ENCODE measurements at places on chromosomes 4 and X.
A peak's percentile ranks its signal among the peaks of the same experiment; 100 is the strongest.

GRCh38 chr4:99022566-99022965 is 27.0 kb downstream of the METAP1 start:
- no peak overlapping the region for H3K4me3 ChIP-seq
- H3K4me1 ChIP-seq: no peaks in the 10 kb centered on the region
- no peak for DNase-seq
- H3K27me3 ChIP-seq: no peaks in the 10 kb centered on the region
- H3K36me3 ChIP-seq: peaks cover 6% of the 10 kb centered on the region

- no peaks in the 10 kb centered on the region for H3K27me3 ChIP-seq
- peak overlapping the region; percentile 86 for H3K27ac ChIP-seq
- no peak for DNase-seq
- peaks cover 21% of the 10 kb centered on the region for H3K4me1 ChIP-seq
- H3K4me3 ChIP-seq: no peak overlapping the region
- H3K36me3 ChIP-seq: no peaks in the 10 kb centered on the region
These were observed 395.5 kb downstream of the ARHGAP24 start for GRCh38 chr4:85870298-85871083.

- no peaks in the 10 kb centered on the region for H3K27me3 ChIP-seq
- DNase-seq: no peak
- no peaks in the 10 kb centered on the region for H3K36me3 ChIP-seq
- no peaks in the 10 kb centered on the region for H3K4me1 ChIP-seq
- H3K27ac ChIP-seq: no peak overlapping the region
These were observed 75.7 kb downstream of the SH2D1A start for GRCh38 chrX:124421898-124422655.

DNA sequence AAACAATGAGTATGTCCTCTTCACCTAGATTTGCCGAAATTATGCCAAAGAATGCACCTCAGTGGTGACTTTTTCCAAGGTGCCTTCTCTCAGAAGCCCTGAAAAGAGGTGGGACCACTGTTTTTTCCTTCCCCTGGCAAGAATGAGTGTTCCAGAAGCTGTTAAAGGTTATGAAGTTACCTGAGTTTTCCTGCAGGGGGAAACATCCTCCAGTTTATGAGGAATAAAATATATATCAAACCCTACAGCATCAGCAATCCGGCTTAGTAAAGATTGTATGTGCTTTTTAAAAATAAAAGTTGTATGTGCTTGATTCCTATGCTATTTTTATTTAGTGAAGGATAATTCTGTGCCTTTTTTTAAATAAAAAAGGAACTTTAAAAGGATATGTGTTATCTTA is 73.3 kb downstream of the RBM46 start:
- H3K36me3 ChIP-seq: no peaks in the 10 kb centered on the region
- no peaks in the 10 kb centered on the region for H3K4me1 ChIP-seq
- no peak for DNase-seq
- H3K27me3 ChIP-seq: no peaks in the 10 kb centered on the region
- H3K27ac ChIP-seq: no peak overlapping the region

- DNase-seq: no peak
- H3K4me1 ChIP-seq: no peaks in the 10 kb centered on the region
- no peaks in the 10 kb centered on the region for H3K36me3 ChIP-seq
- H3K4me3 ChIP-seq: no peak overlapping the region
- H3K27me3 ChIP-seq: no peaks in the 10 kb centered on the region
These were observed 30.1 kb upstream of the SCOC start for GRCh38 chr4:140343303-140343702.

- no peaks in the 10 kb centered on the region for H3K27me3 ChIP-seq
- H3K4me3 ChIP-seq: no peak overlapping the region
- peak; percentile 37 for DNase-seq
- peaks cover 74% of the 10 kb centered on the region for H3K4me1 ChIP-seq
These were observed 99.8 kb downstream of the ARHGAP10 start for GRCh38 chr4:147831551-147832171.

DNA sequence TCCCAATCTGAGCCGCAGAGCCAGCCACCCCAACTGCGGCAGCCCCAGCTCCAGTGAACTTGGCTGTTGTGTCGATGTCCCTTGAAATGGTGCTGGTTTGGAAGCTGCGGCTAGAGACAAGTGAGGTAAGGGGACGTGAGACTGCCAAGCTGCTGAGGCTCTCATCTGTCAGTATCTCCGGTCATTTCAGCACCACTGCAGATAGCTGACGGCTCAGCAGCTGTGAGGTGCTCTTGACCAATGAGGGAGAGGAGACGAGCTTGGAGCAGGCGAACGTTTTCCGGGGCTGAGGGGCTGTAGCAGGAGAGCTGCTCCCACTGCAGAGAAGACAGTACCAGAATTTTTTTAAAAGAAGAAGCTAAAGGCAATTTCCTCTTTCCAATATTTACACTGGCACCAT is 175.5 kb upstream of the CASK start:
- DNase-seq: no peak
- no peaks in the 10 kb centered on the region for H3K36me3 ChIP-seq
- H3K27ac ChIP-seq: no peak overlapping the region
- no peaks in the 10 kb centered on the region for H3K27me3 ChIP-seq

GRCh38 chr4:3651267-3651845 is 114.8 kb upstream of the ADRA2C start:
- H3K36me3 ChIP-seq: no peaks in the 10 kb centered on the region
- no peak overlapping the region for H3K27ac ChIP-seq
- DNase-seq: no peak
- H3K4me3 ChIP-seq: no peak overlapping the region
- H3K27me3 ChIP-seq: no peaks in the 10 kb centered on the region

- peaks cover 40% of the 10 kb centered on the region for H3K4me1 ChIP-seq
- peak overlapping the region; percentile 81 for H3K27ac ChIP-seq
- no peak for DNase-seq
- H3K36me3 ChIP-seq: no peaks in the 10 kb centered on the region
These were observed 426.4 kb downstream of the PDGFC start for GRCh38 chr4:156545003-156545785.

GRCh38 chrX:2526390-2526789 is 25.6 kb upstream of the DHRSX start:
- H3K4me1 ChIP-seq: no peaks in the 10 kb centered on the region
- H3K4me3 ChIP-seq: no peak overlapping the region
- H3K27ac ChIP-seq: no peak overlapping the region

GRCh38 chrX:270848-271367 is 10.3 kb upstream of the PLCXD1 start:
- H3K27me3 ChIP-seq: no peaks in the 10 kb centered on the region
- H3K36me3 ChIP-seq: no peaks in the 10 kb centered on the region
- H3K4me3 ChIP-seq: no peak overlapping the region
- no peak overlapping the region for H3K27ac ChIP-seq
- peak; percentile 53 for DNase-seq

DNA sequence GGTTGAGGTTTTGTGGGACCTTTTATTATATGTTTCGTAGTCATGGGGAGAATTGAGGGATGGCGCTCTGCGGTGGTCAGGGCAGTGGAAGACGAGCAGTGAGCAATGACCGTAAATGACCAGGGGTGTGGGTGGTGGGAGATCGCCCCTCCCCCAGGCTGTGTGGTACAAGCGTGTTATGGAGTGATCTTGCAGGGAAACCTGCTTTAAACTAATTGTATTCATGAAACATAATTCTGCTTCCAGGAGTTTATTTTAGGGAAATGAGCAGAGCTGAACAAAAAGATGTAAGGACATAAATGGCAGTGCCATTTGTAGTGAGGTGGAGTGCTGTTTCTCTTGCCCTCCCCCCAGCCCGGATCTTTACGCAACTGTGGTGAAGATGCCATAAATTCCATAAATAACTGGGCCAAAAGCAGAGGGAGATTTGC is 20.2 kb downstream of the GYG2 start:
- H3K4me1 ChIP-seq: no peaks in the 10 kb centered on the region
- H3K4me3 ChIP-seq: no peak overlapping the region
- no peak overlapping the region for H3K27ac ChIP-seq
- DNase-seq: no peak

GRCh38 chr4:7384003-7384928 is 50.5 kb downstream of the PSAPL1 start:
- no peaks in the 10 kb centered on the region for H3K4me1 ChIP-seq
- no peak overlapping the region for H3K4me3 ChIP-seq
- no peaks in the 10 kb centered on the region for H3K36me3 ChIP-seq
- H3K27ac ChIP-seq: no peak overlapping the region
- no peak for DNase-seq

- H3K4me3 ChIP-seq: no peak overlapping the region
- H3K4me1 ChIP-seq: peaks cover 23% of the 10 kb centered on the region
- H3K27me3 ChIP-seq: no peaks in the 10 kb centered on the region
These were observed 220.2 kb downstream of the SOWAHB start for GRCh38 chr4:76677571-76678326.

- H3K4me1 ChIP-seq: no peaks in the 10 kb centered on the region
- no peak overlapping the region for H3K4me3 ChIP-seq
- no peaks in the 10 kb centered on the region for H3K36me3 ChIP-seq
- H3K27me3 ChIP-seq: no peaks in the 10 kb centered on the region
- H3K27ac ChIP-seq: no peak overlapping the region
- DNase-seq: no peak
These were observed 217.6 kb downstream of the KCTD8 start for GRCh38 chr4:44231006-44231405.

GRCh38 chr4:169984173-169984572 is 42.0 kb downstream of the MFAP3L start:
- DNase-seq: no peak
- H3K27ac ChIP-seq: no peak overlapping the region
- no peaks in the 10 kb centered on the region for H3K27me3 ChIP-seq
- H3K36me3 ChIP-seq: no peaks in the 10 kb centered on the region

GRCh38 chr4:30667919-30668318 is 52.2 kb upstream of the PCDH7 start:
- no peaks in the 10 kb centered on the region for H3K27me3 ChIP-seq
- H3K4me1 ChIP-seq: no peaks in the 10 kb centered on the region
- no peak for DNase-seq
- H3K27ac ChIP-seq: no peak overlapping the region
- H3K4me3 ChIP-seq: no peak overlapping the region

GRCh38 chr4:152075253-152075928 is 314.6 kb upstream of the GATB start:
- H3K27ac ChIP-seq: no peak overlapping the region
- H3K27me3 ChIP-seq: no peaks in the 10 kb centered on the region
- H3K36me3 ChIP-seq: no peaks in the 10 kb centered on the region
- H3K4me3 ChIP-seq: no peak overlapping the region

DNA sequence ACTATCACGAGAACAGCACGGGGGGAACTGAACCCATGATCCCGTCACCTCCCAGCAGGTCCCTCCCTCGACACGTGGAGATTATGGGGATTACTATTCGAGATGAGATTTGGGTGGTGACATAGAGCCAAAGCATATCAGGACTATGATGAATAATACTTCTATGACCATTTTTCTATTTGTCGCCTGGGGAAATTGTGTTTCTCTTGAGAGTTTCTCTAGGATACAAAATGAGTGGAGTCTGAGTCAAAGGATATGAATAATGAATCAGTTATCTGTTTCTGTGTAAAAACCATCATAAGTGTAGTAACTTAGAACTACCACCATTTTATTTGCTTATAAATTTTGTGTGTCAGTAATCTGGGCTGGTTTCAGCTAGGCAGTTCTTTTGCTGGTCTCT is 533.0 kb upstream of the ARX start:
- no peak for DNase-seq
- H3K4me3 ChIP-seq: no peak overlapping the region
- no peaks in the 10 kb centered on the region for H3K36me3 ChIP-seq
- no peak overlapping the region for H3K27ac ChIP-seq
- no peaks in the 10 kb centered on the region for H3K4me1 ChIP-seq

GRCh38 chr4:113760094-113760794 is 1.3 kb downstream of the CAMK2D start:
- no peaks in the 10 kb centered on the region for H3K27me3 ChIP-seq
- H3K27ac ChIP-seq: peak overlapping the region; percentile 99
- H3K4me3 ChIP-seq: peak overlapping the region; percentile 93
- DNase-seq: peak; percentile 69

DNA sequence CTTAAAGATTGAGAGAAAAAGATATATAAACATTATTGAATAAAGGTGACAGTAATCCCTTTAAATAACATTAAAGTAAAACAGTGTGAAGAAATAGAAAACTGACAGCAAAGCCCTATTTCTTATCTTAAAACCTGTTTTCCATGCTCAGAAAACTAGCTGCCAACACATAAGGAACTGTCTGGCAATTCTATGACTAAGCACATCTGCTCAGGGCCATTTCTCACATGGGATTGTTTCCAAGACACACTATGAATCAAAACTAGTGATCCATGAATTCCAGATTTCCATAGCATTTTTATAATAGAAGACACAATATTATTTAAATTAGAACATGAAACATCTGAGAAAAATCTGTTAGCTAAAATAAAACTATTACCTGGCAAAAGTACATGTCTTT is 113.4 kb downstream of the SCLT1 start:
- DNase-seq: no peak
- no peaks in the 10 kb centered on the region for H3K36me3 ChIP-seq
- no peaks in the 10 kb centered on the region for H3K27me3 ChIP-seq

GRCh38 chrX:24782011-24782410 is 88.3 kb downstream of the POLA1 start:
- H3K4me3 ChIP-seq: no peak overlapping the region
- H3K36me3 ChIP-seq: no peaks in the 10 kb centered on the region
- H3K4me1 ChIP-seq: no peaks in the 10 kb centered on the region
- H3K27me3 ChIP-seq: no peaks in the 10 kb centered on the region

- H3K27me3 ChIP-seq: no peaks in the 10 kb centered on the region
- no peak overlapping the region for H3K4me3 ChIP-seq
- DNase-seq: no peak
- no peaks in the 10 kb centered on the region for H3K4me1 ChIP-seq
- H3K27ac ChIP-seq: no peak overlapping the region
These were observed 543.1 kb downstream of the GBA3 start for GRCh38 chr4:23235628-23236390.

- no peaks in the 10 kb centered on the region for H3K4me1 ChIP-seq
- no peak overlapping the region for H3K4me3 ChIP-seq
- H3K27me3 ChIP-seq: no peaks in the 10 kb centered on the region
- H3K36me3 ChIP-seq: no peaks in the 10 kb centered on the region
These were observed 78.4 kb downstream of the JAKMIP1 start for GRCh38 chr4:6121941-6122340.

DNA sequence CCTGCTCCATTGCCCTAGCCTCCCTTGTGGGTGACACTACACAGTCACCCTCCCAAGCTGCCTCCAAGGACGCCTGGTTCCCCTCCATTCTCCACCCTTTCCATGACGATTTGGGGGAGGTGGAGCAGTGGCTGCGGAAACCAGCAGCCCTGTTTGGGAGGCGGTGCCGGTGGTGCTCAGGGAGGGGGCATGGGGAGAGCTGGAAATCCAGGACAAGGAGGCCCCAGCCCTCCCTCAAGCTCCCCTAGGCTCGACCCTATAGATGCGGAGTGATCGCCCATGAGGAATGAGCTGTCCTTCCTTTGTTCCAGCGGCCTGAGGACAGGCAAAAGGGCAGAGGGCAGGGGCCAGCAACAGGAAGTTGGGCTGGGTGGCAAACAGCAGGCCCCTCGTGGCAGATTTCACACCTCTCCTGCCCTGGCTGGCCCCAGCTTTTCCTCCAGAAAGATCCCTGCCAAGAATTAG is 3.6 kb upstream of the RENBP start:
- no peak overlapping the region for H3K27ac ChIP-seq
- DNase-seq: no peak
- peaks cover 42% of the 10 kb centered on the region for H3K36me3 ChIP-seq
- peaks cover 4% of the 10 kb centered on the region for H3K4me1 ChIP-seq
- H3K4me3 ChIP-seq: no peak overlapping the region

- no peaks in the 10 kb centered on the region for H3K4me1 ChIP-seq
- DNase-seq: no peak
- no peaks in the 10 kb centered on the region for H3K36me3 ChIP-seq
- H3K27ac ChIP-seq: no peak overlapping the region
- H3K4me3 ChIP-seq: no peak overlapping the region
These were observed 300.2 kb downstream of the USP46 start for GRCh38 chr4:52358883-52359321.

- no peaks in the 10 kb centered on the region for H3K27me3 ChIP-seq
- no peak overlapping the region for H3K4me3 ChIP-seq
- no peak overlapping the region for H3K27ac ChIP-seq
- no peak for DNase-seq
These were observed 164.6 kb downstream of the MID1IP1 start for GRCh38 chrX:38965888-38966287.

Measured in ascending aorta (tissue), 2 donors.